Stimulated activated CD4-positive, alpha-beta T cell treated with anti-CD3 and anti-CD28 coated beads, Interleukin-4, amount 100 ng/mL, for 48 hours (primary cell): ENCODE measurements at places on chromosomes 11 and 22.

DNA sequence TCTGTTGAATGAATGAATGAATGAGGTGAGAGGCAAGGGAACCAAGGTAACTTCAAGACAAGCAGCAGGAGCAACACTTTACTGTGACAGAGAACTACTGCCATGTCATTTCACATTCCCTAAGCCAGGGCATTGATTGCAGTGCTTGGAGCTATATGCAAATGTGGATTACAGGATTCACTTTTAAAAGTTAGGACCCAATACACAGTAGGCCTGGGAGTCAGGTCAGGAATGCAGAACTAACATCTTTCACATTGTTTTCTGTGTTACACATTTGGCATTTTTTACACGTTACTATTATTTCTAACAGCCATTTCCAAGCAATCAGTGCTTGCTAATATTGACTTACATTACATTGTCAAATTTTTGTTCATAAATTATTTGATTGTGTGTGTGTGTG, 26.2 kb upstream of the ME3 start:
- no peak for DNase-seq

DNA sequence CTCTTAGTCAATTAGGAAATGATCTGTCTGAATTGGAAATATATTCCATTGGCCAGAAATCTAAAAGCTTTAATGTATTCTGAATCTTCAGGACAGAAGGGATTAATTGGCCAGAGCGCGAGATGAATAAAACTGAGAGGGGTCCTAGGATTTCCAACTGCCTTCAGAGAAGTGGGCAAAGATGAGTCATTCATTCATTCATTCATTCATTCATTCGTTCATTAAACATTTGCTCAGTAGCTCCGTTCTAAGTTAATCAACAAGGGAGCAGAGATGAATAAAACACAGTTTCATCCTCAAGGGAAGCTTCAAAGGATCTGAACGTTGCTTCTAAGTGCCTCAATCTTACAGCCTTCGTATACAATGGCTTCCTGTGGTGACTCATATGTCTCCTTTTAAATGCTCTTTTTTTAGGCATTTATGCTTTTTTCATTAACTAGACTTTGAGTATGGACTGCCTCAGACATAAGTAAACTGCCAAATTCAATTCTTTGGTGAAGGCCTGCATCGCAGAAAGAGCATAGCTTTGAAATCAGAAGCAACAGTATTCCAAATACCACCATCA, 537.4 kb upstream of the CCDC90B start:
- DNase-seq: no peak

GRCh38 chr22:50504369-50505211, 2.9 kb downstream of the LMF2 start:
- no peak for DNase-seq

- no peak for DNase-seq
These were observed 17.8 kb downstream of the OTUB1 start for GRCh38 chr11:64003807-64004589.

GRCh38 chr11:34632105-34632791, 11.4 kb downstream of the EHF start:
- no peak for DNase-seq

GRCh38 chr11:65898656-65899355, 1.4 kb downstream of the FOSL1 start:
- DNase-seq: no peak

GRCh38 chr11:57711414-57712255, at the start of gene MED19:
Gene MED19, minus strand, starts transcription at chr11:57712215. Its CDS starts 36 bp downstream, at chr11:57712179.
- peak; percentile 71 for DNase-seq

- DNase-seq: no peak
These were observed 110.9 kb downstream of the ELP4 start for GRCh38 chr11:31620434-31620833.

- no peak for DNase-seq
These were observed 6.8 kb upstream of the TPBGL start for GRCh38 chr11:75233754-75234172.

- DNase-seq: peak; percentile 42
These were observed 1.2 kb downstream of the TSPO start for GRCh38 chr22:43152357-43153071.

- DNase-seq: no peak
These were observed 10.2 kb upstream of the WEE1 start for GRCh38 chr11:9563196-9563730.

DNA sequence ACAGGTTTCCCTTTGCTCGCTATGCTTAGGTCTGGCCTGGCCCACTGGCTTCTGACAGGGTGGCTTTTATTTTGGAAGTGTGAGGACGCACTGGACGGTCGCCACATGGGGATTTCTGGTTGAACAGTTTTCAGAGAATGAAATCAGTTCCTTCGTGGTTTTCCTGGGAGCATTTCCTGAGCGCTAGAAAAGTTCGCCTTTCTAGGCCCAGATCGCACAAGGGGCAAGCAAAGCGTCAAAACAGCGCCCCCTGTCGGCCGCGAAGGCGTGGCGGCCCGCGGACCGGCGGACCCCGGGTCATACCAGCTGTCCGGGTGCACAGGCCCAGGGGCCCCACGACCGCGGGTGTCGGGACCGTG, 12.7 kb upstream of the CYP2R1 start:
- peak; percentile 91 for DNase-seq

GRCh38 chr22:26923531-26923930, 266.1 kb downstream of the MIAT start:
- DNase-seq: no peak

- DNase-seq: no peak
These were observed 429.0 kb downstream of the SOX6 start for GRCh38 chr11:15927196-15927863.

DNA sequence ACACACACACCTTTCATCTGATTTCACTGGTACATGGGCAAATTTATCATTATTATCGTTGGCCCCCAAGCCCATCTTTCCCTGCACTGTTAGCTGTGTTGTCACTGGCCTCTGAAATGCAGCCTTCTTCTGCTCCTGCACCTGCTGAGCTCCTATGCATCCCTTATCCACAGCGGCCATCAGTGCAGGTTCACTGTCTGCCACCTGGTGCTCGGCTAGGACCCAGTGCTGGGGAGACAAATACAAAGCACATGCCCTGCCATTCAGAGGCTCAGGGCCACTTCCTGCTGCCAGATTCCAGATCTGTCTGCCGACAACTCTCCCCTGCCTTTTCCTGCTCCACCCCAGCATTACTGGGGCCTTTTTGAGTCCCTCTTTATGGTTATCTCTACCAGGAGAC, 1205.4 kb downstream of the TBC1D22A start:
- DNase-seq: no peak

GRCh38 chr11:69587454-69588090, 53.4 kb upstream of the CCND1 start:
- DNase-seq: no peak

DNA sequence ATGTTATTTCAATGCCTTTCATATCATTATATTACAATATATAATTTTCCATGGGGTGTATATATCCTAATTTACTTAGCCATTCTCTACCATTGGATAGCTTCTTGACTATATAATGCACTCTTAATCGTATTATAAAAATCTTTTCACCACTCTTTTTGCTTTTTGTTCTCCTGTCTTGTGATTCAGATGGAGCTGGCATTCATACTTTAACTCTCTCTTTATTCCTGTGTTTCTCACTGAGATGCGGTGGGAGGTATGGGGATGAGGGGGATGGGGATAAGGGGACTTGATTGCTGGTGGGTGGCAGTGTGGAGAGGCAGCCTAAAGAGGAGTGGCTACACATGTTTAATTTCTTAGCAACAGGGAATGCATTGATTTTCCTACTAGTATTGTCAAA, 105.9 kb downstream of the NELL1 start:
- no peak for DNase-seq

GRCh38 chr11:116415095-116415494, 357.7 kb downstream of the BUD13 start:
- no peak for DNase-seq

GRCh38 chr22:25021976-25022711, 69.6 kb downstream of the KIAA1671 start:
- no peak for DNase-seq

DNA sequence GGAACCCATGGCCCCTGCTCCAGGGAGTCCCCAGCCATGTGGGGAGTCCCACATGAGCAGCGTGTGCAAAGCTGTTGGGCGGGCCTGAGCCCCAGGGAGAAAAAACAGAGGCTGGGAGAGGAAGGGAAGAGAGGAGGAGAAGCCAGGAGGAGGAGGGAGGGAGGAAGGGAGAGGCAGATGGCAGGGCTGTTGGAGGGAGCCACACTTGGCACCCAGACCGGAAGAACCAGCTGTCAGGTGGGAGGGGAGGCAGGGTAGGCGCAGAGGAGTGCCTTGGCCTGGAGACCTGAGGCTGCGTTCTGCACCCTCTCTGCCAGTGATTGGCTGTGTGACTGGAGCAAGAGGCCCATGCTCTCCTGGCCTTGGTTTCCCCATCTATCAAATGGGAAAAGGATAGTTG, 6.7 kb downstream of the SYNGR1 start:
- no peak for DNase-seq
